NCI-H2081 (cell line): ENCODE measurements at places on chromosomes 5 and 9.

DNA sequence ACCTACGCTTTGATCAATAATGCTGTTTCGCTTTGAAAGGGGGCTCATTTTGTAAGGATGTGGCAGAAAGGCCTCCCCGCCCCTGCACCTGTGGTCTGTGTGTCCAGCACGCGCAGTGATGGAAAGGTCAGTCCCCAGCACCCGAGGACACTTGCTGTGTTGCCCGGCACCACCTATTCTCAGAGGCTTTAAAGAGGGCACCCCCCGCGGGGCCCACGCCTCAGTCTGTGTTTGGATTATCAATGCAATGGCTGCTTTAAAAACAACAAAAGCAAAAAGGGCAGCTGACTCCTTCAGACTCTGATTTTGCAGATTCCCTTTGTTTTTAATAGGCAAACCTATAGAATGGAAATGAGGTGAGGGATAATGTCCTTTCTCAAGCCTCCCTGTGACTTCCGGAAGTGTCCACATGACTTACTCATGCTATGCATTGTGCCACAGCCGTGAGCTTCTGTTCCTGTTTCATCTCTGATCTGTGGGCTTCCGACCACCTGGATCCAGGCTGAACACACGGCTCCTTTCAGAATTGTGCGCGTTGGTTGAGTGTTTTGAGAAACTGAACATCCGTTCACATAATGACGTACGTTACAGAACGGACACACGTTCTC, 416.2 kb downstream of the IRX2 start:
- DNase-seq: no peak

GRCh38 chr9:21412107-21412506, 3.2 kb downstream of the IFNA8 start:
- no peak for DNase-seq

DNA sequence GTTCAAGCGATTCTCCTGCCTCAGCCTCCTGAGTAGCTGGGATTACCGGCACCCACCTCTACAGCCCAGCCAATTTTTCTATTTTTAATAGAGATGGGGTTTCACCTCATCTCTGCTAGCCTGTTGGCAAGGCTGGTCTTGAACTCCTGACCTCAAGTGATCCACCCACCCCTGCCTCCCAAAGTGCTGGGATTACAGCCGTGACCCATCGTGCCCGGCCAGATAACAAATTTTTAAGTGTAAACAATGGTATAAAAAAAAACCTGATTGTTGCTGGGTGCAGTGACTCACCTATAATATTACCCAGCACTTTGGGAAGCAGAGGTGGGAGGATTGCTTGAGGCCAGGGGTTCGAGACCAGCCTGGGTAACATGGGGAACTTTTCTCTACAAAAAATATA, 28.0 kb upstream of the N4BP3 start:
- DNase-seq: no peak

- DNase-seq: no peak
Measured at GRCh38 chr5:39928709-39929108, 503.9 kb upstream of the DAB2 start.

GRCh38 chr5:151739395-151739794, 19.0 kb downstream of the ATOX1 start:
- DNase-seq: no peak

GRCh38 chr5:149268928-149269557, 2.6 kb upstream of the AFAP1L1 start:
- DNase-seq: peak; percentile 37

DNA sequence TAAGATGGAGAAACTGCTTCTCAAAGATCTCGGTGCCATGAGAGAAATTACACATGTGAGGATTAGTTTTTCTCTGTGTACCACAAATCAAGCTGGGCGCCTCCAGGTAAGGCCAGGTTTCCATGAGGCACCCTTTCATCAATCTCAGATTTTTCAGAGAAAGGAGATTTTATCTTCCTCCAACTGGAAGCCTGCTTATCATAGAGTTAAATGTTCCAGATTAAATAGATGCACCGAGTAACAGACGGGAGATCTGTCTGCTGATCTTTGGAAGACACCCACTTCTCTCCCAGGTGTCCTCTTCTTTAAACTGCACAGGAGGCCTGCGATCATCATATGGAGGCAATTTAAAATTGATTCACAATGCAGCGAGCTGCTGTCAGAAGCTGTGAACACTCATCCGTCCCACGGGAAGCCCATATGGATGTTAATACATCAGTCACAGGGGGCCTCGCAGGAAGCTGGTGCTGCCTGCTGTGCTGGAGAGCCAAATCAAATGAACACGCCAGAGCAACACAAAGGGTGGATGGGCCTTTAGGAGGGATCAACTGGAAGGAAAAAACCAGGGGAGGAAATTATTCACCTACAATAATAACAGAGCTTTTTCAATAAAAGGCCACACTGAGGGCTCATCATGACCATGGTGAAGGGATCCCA, 93.3 kb downstream of the TLE1 start:
- DNase-seq: peak; percentile 95

GRCh38 chr5:76532052-76532451, 91.2 kb downstream of the F2RL2 start:
- no peak for DNase-seq

GRCh38 chr5:90095292-90096060, 314.1 kb downstream of the CETN3 start:
- no peak for DNase-seq

DNA sequence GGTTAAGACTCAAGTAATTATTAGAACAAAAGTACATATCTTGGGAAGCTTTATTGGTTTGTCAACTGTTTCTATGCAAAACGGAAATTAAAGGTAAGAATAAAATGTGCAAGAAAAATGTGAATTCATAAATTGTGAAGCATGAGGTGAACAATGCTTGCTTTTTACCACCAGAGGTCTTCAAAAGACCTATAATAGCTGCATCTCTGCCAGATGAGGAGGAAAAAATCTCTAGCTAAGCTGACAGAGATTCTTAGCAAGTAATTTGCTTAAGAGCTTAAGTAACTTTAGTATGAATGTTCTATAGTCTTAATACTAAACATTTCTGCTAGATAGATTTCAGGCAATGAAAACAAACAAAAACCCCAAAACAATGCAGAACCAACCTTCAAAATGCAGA, 54.1 kb downstream of the MRPS30 start:
- DNase-seq: no peak

DNA sequence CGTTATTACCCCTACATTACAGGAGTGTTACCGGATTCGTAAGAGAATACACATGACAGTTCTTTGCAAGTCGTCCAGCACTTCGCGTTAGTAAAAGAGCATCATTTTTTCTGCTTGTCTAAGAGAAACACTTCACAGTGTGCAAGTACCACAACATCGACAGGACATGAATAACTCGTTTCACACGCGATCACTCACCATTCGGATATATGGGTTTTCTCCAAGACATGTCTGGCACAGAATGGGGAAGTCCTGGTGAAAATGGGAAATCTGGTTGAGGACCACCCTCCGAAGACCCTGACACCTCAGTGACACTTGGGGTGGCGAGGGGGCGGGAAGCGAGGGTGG, 642 bp downstream of the RBM22 start:
- no peak for DNase-seq

DNA sequence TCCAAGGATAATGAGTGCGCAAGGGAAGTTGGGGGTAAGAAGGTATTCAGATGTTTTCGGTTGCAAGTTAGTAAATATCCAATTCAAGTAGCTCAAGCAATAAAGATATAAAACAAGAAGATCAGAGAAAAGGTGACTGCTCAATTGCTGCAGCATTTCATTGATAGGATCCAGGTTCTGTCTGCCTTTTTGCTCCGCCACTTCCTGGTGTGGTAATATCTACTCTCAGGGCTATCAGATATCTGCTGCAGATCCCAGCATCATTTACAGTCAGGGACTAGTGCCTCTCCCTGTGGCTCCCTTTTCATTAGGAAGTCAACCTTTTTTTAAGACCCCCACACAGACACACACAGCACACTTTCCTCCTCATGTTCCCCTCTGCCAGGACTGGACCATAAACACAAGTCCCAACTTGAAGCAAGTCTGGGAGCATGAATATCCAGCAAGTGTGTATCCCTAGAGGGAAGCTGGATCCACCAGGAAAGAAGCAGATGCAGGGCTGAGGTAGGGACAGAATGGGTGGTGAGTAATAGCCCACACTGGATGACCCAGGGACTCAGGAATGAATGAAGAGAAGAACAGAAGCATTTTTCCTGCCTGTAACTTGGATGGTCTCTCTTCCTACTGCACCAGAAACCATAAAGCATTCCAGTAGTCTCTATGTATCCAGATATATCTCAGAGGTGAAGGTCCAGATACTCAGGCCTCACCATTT, 53.7 kb downstream of the ZNF622 start:
- no peak for DNase-seq

- no peak for DNase-seq
Measured at GRCh38 chr5:160175438-160176218, 53.7 kb upstream of the FABP6 start.

DNA sequence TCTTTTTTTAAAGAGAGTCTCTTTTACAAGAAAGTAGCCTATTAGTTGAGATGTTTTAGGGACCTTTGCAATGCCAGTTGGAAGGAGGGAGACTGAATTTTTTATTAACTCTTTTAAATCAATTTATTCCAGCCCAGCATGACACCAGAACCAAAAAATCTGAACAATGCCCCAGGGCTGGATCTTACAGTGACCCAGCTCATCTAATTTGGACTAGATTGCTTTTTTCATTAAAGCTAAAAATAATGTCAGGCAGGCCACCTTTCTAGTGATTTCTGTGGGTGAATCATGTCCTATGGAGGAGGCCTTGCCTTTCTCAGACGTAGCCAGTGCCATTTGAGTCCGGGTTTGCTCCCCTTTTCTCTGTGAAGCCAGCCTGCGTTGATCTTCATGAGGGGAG, 38.8 kb downstream of the MAP1B start:
- DNase-seq: no peak

DNA sequence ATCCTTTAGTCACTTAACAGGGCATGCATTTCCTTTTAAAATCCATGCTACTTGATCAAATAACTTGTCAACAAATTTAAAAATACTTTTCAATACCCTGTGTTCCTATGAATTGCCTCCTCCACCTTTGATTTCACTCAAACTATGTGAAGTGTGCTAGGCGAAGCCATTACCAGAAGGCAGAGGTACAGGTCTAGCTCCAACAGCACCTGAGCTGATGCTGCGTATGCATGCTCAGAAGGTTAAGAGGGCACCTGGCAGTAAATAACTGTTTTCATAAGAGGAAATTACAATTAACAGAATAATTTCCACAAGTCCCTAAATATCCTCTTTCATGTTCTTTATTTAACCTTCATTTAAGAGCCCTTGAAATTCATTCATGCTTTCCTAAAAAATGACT, 251.8 kb downstream of the EFNA5 start:
- no peak for DNase-seq

DNA sequence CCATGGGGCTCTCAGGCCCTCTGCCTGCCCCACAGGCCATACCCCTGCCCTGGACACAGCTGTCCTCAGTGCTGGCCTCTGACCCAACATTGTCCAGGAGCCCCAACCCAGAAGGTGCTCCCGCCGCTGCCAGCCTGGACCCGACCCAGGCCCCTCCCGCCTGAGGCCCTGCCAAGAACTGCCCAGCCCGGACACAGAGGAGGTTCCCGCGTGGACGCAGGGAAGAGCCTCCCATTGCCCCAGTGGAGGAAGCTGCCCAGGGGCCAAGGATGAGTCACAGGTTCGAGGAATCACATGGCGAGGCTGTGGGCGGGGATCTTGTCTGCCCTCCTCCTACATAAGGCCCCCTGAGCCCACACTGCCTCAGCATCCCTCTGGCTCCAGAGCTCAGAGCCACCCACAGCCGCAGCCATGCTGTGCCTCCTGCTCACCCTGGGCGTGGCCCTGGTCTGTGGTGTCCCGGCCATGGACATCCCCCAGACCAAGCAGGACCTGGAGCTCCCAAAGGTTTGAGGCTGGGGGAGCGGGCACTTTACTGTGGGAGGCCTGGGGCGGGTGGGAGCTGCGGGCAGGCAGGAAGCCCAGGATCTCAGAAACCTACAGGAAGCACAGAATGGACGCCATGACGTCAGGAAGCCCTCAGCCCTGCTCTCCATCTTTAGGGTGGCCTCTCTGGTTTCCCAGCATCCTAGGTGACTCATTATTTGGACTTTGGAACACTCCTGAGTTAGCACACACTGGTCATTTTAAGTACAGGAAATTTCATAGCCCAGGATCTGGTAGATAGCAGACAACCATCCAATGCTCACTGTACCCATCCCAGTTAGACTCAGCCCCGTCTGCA, at the start of gene PAEP:
TSS of gene PAEP (plus strand) at position 366 of the 844 bp plus-strand sequence.
- no peak for DNase-seq

GRCh38 chr9:95780751-95781150, 94.7 kb upstream of the ERCC6L2 start:
- DNase-seq: no peak

DNA sequence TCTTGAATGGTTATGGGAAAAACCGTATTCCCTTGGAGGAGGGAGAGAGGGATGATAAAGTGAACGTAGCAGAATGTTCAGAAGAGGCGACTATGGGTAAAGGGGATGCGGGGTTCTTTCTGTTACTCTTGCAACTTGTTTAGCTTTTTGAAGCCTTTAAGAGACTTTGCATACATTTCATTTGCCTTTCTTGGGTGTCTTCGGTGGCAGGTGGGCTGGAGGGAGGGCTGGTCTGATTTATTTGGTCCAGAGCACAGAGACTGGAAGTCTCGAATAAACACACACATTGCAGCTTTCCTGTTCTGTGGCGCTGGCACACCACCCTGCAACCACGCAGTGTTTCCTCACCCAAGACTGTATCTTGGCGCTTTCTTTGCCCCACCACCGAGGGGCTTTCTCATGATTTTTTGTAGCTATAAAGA, 23.2 kb downstream of the TTF1 start:
- no peak for DNase-seq

DNA sequence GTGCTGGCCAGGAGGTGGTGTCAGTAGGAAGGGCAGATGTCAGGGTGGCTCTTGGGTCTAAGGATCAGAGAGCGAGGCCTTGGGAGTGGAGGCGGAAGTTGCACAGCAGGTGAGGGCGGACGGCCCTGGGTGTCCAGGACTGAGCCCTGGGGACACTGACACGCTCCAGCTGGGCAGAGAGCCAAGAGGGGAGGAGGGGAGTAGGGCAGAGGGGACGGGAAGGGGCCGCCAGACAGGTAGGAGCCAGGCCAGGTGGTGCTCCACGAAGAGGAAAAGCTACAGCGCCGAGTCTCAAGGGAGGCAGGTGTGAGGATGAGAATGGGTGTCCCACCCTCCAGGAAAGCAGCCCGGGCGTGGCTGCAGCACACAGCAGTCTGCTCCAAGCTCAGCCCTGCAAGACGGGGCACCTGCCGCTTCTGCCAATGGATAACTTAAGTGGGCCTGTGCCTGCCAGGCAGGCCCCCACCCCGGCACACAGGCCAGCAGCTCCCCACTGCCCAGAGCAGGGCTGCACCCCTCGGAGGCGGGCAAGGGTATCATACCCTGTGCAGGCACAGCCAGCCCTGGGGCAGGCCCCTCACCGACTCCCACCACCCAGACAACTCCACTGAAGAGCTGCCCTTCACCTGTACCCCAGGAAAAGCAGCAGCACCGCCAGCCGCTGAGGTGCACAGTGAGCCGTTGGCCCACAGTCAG, 4.9 kb downstream of the TPRN start:
- peak; percentile 93 for DNase-seq

DNA sequence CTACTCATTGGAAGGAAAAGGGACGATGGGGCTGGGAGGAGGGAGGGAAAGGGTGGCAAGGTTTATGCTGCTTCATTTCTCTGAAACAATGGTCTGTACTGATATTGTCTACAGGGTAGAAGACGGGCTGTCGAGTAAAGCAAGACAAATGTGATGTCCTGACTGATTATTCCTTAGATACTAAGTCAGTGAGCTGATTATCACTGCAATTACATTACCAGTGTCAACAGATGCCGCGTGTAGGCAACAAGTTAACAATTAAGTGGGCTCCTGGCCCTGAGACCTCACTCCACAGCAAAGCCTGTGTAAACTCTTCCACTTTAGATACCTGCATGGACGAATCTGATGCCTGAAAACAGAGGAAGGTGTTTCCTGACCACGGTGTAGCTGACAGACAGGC, 602.8 kb downstream of the IRX1 start:
- DNase-seq: no peak
